EH (cell line): ENCODE measurements at places on chromosomes 5 and 9.
A peak's percentile ranks its signal among the peaks of the same experiment; 100 is the strongest.

DNA sequence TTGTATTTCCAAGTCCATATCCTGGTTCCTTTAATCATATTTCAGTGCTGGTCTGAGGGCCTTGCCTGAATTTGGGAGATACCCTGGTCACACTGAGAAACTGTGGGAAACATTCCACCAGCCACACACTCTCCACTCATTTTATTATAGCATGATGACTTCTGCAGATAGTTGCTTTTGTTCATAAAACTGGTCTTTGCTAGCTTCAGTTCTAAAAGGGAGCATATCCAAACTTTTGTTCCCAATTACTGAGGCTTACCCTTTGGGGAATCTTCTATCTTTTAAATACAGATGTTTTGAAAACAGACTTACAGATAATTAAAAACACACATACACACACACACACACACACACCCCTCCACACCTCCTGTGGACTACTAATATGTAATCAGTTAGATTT is 21.0 kb downstream of the DMGDH start:
- no peak for DNase-seq

- no peak for DNase-seq
Observed at GRCh38 chr5:123835421-123835820, 323.4 kb downstream of the CSNK1G3 start.

- peak; percentile 46 for DNase-seq
Observed at GRCh38 chr5:173882632-173883031, 5.5 kb upstream of the CPEB4 start.

GRCh38 chr5:62299600-62299999 is 6.4 kb upstream of the KIF2A start:
- no peak for DNase-seq

DNA sequence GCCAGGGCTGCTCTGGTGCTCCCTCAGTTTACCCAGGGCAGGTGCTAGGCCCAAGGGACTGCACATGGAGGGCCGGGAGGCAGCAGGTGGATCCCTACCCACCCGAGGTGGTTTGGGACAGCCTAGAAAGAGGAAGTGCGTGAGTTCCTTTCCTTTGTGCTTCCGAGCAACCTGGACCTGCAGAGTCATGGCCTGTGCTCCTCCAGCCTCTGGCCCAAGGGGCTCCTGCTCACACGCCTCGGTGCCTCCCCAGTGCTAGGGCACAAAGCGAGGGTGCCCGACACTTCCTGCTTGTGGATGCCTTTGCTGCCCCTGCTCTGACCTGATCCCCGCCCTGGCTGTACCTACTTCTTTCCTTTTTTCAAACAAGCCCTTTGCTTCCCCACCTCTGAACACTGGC is 79.3 kb downstream of the RXRA start:
- no peak for DNase-seq

DNA sequence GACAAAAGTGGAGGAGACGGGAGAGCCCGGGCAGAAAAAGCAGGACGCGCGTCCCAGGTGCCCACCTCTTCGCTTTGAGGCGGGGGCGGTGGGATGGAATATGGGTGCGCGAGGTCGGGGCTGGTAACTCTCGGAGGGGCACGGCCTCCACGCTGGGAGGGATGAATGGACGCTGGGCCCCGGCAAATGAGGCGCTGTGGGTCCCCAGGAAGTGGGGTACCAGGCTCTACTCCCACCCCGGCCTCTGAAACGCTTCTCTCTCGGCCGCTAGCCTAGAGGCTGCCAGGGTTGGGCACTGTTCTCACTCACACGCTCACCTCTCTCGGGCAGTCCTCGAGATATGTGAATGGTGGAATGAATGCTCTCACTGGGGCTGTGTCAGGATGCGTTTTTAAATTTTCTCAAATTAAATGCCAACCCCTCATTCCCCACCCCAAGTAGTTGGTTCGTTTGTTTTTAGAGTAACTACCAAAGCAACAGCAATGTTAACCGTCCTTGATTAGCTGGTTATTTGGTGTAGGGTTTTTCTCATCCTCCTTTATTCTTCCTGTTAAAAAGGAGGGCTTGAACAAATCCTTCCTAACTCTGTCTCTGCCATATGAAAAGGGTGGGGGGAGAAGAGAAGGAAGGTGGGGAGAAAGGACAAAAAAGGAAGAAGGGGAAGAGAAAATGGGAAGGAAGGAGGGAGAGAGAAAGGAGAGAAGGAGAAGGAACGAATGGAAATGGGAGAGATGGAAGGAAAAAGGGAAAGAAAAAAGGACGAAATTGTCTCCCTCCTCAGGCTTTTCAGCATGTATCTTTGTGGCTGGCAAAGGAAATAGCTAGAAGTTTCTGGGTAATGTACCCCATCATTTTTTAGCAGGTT is 1.3 kb upstream of the EBF1 start:
- no peak for DNase-seq

GRCh38 chr9:95724253-95724991 is 151.1 kb upstream of the ERCC6L2 start:
- no peak for DNase-seq

- DNase-seq = no peak
Observed at GRCh38 chr5:50807661-50808060, 141.2 kb downstream of the PARP8 start.

DNA sequence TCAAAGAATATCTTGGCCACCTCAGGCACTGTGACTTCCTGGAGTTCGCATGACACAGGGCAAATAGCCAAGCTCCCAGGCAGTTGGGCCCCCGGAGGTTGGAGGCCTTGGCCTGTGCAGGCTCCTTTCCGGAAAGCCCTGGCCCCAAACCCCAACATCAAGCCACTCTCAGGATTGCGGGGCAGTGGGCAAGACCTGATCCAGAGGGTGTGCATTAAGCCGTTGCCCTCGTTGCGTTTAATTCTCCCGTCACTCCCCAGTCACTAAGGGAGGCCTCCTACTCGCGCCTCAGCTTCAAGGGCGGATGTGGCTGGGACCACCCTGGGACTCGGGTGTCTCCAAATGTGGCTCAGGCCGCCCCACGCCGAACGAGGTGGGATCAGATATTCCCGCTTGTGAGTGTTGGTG is 60.1 kb downstream of the TMEM174 start:
- no peak for DNase-seq

GRCh38 chr5:35214051-35214450 is 16.2 kb downstream of the PRLR start:
- DNase-seq = no peak

DNA sequence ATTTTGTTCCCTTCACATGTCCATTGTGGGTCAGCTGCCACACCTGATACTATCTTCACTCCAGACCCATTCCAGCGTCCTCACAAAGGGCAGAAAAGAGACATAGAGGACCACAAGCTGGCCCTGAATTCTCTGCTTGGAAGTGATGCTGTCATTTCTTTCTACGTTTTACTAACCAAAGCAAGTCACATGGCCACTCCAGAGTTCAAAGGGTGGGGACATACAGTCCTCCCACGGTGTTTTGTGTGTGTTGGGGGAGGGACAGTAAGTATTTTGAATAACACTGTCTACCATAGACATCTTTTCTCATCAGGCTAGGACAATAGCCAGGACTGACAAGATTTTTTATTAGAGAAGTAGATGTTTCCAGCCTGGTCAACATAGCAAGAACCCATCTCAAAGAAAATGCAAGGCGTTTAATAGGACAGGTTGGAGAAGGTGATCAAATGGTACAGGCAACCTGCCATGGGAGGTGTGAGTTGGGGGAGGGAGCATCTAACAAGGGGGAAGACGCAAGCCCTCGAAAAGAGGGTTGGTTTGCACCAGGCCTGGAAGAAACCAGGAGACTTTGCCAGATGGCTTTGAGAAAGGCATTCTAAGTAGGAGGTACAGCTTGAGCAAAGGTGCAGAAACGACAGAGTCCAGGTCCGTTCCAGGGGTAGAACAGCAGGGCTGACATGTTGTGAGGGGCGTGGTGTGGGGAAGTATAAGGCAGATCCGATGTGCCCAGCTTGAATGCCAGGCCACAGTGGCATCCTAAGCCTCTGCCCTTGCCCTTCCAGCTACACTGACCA is 11.3 kb upstream of the GLIPR2 start:
- no peak for DNase-seq

- DNase-seq = peak; percentile 14
Observed at GRCh38 chr9:12604164-12604821, 88.9 kb upstream of the TYRP1 start.
